Endodermal cell (in vitro differentiated cells): ENCODE measurements at places on chromosomes 16 and 17. TPM values are rescaled to one million over a fixed set of nuclear protein-coding genes. Genes with fewer than 3 reads are reported as not detected.

TLE7 gene
- total RNA-seq: 0.22 to 0.31 TPM in 2 of 3 replicates, not detected in the other

KRT14 gene
- not detected in 2 replicates for total RNA-seq

TGFB1I1 gene
- 5.6 to 7.6 TPM (median 7.5 TPM) in 3 replicates for total RNA-seq

ZFP1 gene
- 9.6 and 10.4 TPM in 2 replicates for total RNA-seq

SLC16A11 gene
- 0.24 to 0.70 TPM in 2 of 3 replicates, not detected in the other for total RNA-seq

KIF2B gene
- not detected in 2 replicates for total RNA-seq

TLCD3B gene
- total RNA-seq: 2.9 and 3.5 TPM in 2 replicates

TBC1D3I gene
- total RNA-seq: 0.50 and 0.75 TPM in 2 replicates

NPIPA8 gene
- 0.99 to 1.4 TPM (median 1.1 TPM) in 3 replicates for total RNA-seq

NLRC3 gene
- total RNA-seq: 0.06 to 0.11 TPM in 2 of 3 replicates, not detected in the other

ZNRF1 gene
- 26.6 to 48.2 TPM (median 44.9 TPM) in 3 replicates for total RNA-seq

MYH8 gene
- total RNA-seq: not detected in 3 replicates

SECTM1 gene
- total RNA-seq: not detected in 2 replicates

KRT27 gene
- total RNA-seq: not detected in 2 replicates

BRCA1 gene
- total RNA-seq: 34.7 and 45.4 TPM in 2 replicates

TTYH2 gene
- total RNA-seq: 1.2 and 1.5 TPM in 2 replicates

LYRM1 gene
- 10.8 to 17.1 TPM (median 16.8 TPM) in 3 replicates for total RNA-seq

TLCD2 gene
- total RNA-seq: 0.26 to 0.84 TPM (median 0.74 TPM) in 3 replicates

TMEM235 gene
- total RNA-seq: 0.29 and 0.33 TPM in 2 replicates
